Hepatocyte (in vitro differentiated cells): ENCODE measurements at places on chromosomes 7 and 10. TPM values are rescaled to one million over a fixed set of nuclear protein-coding genes. Genes with fewer than 3 reads are reported as not detected.

The LRIT1 gene
- total RNA-seq, result not detected in 2 replicates

The TCAF2 gene
- total RNA-seq, result 1.0 and 1.1 TPM in 2 replicates

The MYOZ1 gene
- 0.20 and 0.50 TPM in 2 replicates for total RNA-seq

The TCAF1 gene
- 118 and 121 TPM in 2 replicates for total RNA-seq

The GIMAP4 gene
- total RNA-seq, result 0.63 and 1.8 TPM in 2 replicates

The PCLO gene
- 4.2 and 8.1 TPM in 2 replicates for total RNA-seq

The LGI1 gene
- total RNA-seq, result 0.60 and 2.6 TPM in 2 replicates

The FRG2B gene
- not detected in 2 replicates for total RNA-seq

The BHLHA15 gene
- total RNA-seq, result 0.92 and 2.3 TPM in 2 replicates

The RBM17 gene
- total RNA-seq, result 35.6 and 46.7 TPM in 2 replicates

The TMEM236 gene
- total RNA-seq, result 0.80 and 1.4 TPM in 2 replicates

The TMEM178B gene
- total RNA-seq, result 0.30 and 0.36 TPM in 2 replicates

The FAM25A gene
- total RNA-seq, result not detected in 2 replicates
